Esophagus squamous epithelium (tissue), 5 donors: ENCODE measurements at places on chromosomes 2 and 18.
A peak's percentile ranks its signal among the peaks of the same experiment; 100 is the strongest.

DNA sequence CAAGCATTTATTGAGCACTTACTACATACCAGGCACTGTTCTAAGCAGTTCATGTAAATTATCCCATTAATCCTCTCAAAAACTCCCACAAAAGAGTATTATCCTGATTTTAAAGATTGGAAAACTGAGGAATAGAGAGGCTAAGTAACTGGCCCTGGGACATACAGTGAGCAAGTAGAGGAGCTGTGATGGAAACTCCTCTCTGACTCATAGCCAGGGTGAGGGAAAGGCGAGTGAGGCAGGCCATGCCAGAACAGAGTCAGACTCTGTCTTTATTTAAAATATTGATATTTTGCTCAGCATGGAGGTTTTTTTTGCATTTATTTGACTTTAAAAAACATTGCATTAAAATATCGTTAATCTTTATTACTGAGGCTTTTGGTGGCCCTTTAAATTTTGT lies 208.0 kb downstream of the LOXHD1 start:
- H3K27me3 ChIP-seq = no peaks in the 10 kb centered on the region
- no peak overlapping the region for H3K27ac ChIP-seq
- peaks cover 26% of the 10 kb centered on the region for H3K36me3 ChIP-seq

DNA sequence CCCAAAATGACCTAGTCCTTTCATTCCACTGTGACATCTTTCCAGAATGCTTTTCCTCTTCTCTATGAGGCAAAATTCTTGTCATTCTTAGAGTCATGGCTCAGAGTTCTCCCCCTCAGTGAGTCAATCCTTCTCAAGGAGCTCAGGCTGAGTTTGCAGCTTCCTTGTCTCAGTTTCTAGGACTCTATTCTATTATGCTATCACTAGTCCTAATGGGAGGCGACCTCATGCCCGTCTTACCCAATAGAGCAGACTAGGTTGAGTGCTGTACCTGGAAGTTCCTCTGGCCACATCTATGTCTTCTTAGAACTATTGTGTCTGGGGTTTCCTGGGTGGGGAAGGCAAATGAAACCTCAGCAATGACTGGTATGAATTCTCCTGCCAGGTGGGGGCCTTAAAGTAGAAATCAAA lies 51.5 kb downstream of the HAUS1 start:
- H3K4me1 ChIP-seq = peaks cover 3% of the 10 kb centered on the region
- H3K27me3 ChIP-seq = no peaks in the 10 kb centered on the region
- H3K4me3 ChIP-seq = no peak overlapping the region
- H3K36me3 ChIP-seq = no peaks in the 10 kb centered on the region
- H3K27ac ChIP-seq = peak overlapping the region; percentile 62

- H3K4me1 ChIP-seq = peaks cover 35% of the 10 kb centered on the region
- H3K27me3 ChIP-seq = peaks cover 19% of the 10 kb centered on the region
- H3K27ac ChIP-seq = peak overlapping the region; percentile 85
- peak overlapping the region; percentile 16 for H3K4me3 ChIP-seq
- DNase-seq = no peak
These were observed 9.0 kb downstream of the PMAIP1 start for GRCh38 chr18:59908799-59909198.

- DNase-seq = no peak
- H3K36me3 ChIP-seq = no peaks in the 10 kb centered on the region
- H3K4me1 ChIP-seq = peaks cover 45% of the 10 kb centered on the region
- H3K27ac ChIP-seq = peak overlapping the region; percentile 63
- no peak overlapping the region for H3K4me3 ChIP-seq
These were observed 24.6 kb downstream of the PHLPP1 start for GRCh38 chr18:62739911-62740310.

DNA sequence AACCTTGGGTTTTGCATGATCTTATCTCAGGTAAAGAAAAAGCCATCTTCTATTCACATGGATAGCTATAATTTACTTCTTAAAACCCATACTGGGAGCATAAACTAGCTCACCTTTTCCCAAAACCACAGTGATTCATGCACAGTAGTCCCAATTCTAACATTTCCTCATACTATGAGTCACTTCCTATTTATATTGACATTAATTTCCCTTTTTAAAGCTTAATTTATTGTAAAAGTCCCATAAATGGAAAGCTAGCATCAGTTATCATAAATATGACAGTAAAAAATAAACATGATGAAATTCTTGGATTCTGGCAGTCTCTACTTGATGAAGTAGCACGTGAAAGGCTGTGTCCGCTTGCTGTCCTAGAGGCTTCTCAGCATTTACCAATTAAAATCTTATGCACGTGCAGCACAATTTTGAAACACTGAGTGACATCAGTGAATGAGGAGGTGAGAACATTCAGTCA lies 180.1 kb downstream of the CDH2 start:
- no peak for DNase-seq
- no peak overlapping the region for H3K27ac ChIP-seq
- H3K4me1 ChIP-seq = no peaks in the 10 kb centered on the region
- no peaks in the 10 kb centered on the region for H3K27me3 ChIP-seq
- H3K36me3 ChIP-seq = no peaks in the 10 kb centered on the region

GRCh38 chr2:130912471-130912870 lies 75.8 kb downstream of the ARHGEF4 start:
- no peaks in the 10 kb centered on the region for H3K27me3 ChIP-seq
- peak overlapping the region; percentile 20 for H3K4me3 ChIP-seq
- no peak for DNase-seq
- no peaks in the 10 kb centered on the region for H3K36me3 ChIP-seq

DNA sequence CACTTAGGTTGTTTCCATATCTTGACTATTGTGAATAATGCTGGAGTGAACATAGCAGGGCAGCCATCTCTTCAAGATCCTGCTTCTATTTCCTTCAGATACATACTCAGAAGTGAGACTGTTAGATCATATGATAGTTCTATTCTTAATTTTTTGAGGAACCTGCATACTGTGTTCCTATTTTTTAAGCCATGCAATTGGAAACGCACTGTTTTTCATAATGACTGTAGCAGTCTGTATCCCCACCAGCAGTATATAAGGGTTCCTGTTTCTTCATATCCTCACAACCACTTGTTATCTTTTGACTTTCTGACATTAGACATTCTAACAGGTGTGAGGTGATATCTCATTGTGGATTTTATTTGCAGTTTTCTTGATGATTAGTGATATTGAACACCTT lies 15.5 kb downstream of the NEURL3 start:
- DNase-seq = no peak
- H3K27ac ChIP-seq = no peak overlapping the region
- no peaks in the 10 kb centered on the region for H3K36me3 ChIP-seq
- H3K4me1 ChIP-seq = peaks cover 18% of the 10 kb centered on the region
- no peak overlapping the region for H3K4me3 ChIP-seq

DNA sequence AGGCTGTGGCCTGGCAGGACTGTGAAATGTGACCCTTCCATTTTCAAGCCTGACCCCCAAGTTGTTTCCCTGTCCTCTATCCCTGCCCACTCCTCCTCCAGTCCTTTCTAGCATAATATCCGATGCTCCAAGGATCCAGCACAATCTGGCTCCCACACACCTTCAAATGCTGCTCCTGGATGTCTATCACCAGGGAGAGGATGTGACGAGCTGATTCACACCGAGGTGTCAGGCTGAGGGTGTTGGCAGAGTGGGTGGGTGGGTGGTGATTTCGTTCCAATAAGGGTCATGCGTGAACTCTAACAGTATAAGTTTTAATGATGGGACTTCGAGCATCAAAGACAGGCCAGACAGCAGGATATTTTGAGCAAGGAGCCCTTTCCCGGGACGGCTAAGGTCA lies 107.8 kb downstream of the CELF4 start:
- peaks cover 10% of the 10 kb centered on the region for H3K4me1 ChIP-seq
- no peak overlapping the region for H3K27ac ChIP-seq
- H3K36me3 ChIP-seq = no peaks in the 10 kb centered on the region
- no peak for DNase-seq
- H3K4me3 ChIP-seq = no peak overlapping the region

GRCh38 chr2:14557111-14557510 lies 75.4 kb upstream of the LRATD1 start:
- no peaks in the 10 kb centered on the region for H3K27me3 ChIP-seq
- H3K27ac ChIP-seq = peak overlapping the region; percentile 52
- no peaks in the 10 kb centered on the region for H3K36me3 ChIP-seq
- DNase-seq = no peak

GRCh38 chr2:240701091-240701735 lies 9.5 kb downstream of the AQP12A start:
- no peaks in the 10 kb centered on the region for H3K36me3 ChIP-seq
- H3K27me3 ChIP-seq = no peaks in the 10 kb centered on the region

GRCh38 chr2:9897331-9897737 lies 54.1 kb downstream of the TAF1B start:
- no peak for DNase-seq
- H3K4me3 ChIP-seq = no peak overlapping the region
- no peaks in the 10 kb centered on the region for H3K36me3 ChIP-seq
- H3K27ac ChIP-seq = peak overlapping the region; percentile 86

- no peaks in the 10 kb centered on the region for H3K27me3 ChIP-seq
- no peak overlapping the region for H3K4me3 ChIP-seq
- H3K4me1 ChIP-seq = peaks cover 8% of the 10 kb centered on the region
- H3K36me3 ChIP-seq = no peaks in the 10 kb centered on the region
These were observed 180.4 kb downstream of the FAM210A start for GRCh38 chr18:13545955-13546354.

- no peaks in the 10 kb centered on the region for H3K27me3 ChIP-seq
- H3K4me3 ChIP-seq = no peak overlapping the region
- no peak for DNase-seq
- H3K27ac ChIP-seq = no peak overlapping the region
- no peaks in the 10 kb centered on the region for H3K36me3 ChIP-seq
- no peaks in the 10 kb centered on the region for H3K4me1 ChIP-seq
These were observed 86.0 kb upstream of the SATB2 start for GRCh38 chr2:199543606-199544172.

DNA sequence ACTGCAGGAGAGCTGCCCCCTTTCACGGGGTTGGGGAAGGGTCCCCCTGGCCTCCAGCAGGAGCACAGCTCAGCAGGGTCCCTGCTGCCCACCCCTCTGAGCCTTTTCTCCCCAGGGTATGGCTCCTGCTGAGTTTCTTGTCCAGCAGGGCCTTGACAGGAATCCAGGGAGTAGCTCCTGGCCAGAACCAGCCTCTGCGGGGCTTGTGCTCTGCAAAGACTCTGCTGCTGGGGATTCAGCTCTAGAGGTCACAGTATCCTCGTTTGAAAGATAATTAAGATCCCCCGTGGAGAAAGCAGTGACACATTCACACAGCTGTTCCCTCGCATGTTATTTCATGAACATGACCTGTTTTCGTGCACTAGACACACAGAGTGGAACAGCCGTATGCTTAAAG lies 21.2 kb downstream of the FOSL2 start:
- peak overlapping the region; percentile 47 for H3K27ac ChIP-seq
- no peak for DNase-seq
- H3K4me3 ChIP-seq = no peak overlapping the region
- H3K27me3 ChIP-seq = no peaks in the 10 kb centered on the region
- peaks cover 52% of the 10 kb centered on the region for H3K4me1 ChIP-seq

DNA sequence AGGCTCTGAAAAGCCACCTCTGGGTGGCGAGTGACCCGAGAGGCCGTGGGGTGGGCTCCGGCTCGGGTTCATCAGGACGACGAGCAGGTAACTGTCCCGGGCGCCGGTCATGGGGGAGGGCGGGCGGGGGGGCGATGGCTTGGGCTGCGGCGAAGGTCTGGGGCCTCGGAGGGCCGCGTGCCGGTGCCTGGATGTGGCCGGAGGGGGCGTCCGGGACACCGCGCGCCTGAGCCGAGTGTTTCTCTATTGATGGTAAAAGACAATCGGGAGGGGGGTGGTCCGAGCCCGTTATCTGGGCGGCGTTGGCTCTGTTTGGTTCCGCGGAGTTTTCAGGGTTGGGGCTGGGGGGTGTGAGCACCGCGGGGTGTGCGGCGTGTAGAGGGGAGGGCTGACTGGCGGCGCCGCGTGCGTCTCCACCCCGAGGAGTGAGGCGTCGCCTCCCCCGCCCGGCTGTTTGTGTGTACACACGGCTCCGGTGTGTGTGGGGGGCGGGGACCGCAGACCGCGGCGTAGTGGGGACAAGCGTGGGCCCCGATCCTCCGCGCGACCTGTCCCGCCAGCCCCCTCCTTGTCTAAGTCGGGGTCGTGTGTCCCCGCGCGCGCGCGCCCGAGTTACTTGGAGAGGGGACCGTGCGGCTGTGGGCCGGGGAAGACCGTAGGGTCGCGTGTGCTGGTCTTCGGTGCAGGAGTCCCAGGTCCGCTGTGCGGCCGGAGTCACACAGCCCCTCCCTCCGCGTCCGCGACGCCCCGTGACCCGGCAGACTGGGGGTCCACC lies 1.6 kb downstream of the CTIF start:
- H3K27ac ChIP-seq = peak overlapping the region; percentile 94
- H3K4me3 ChIP-seq = peak overlapping the region; percentile 87
- peak; percentile 7 for DNase-seq
- no peaks in the 10 kb centered on the region for H3K27me3 ChIP-seq

DNA sequence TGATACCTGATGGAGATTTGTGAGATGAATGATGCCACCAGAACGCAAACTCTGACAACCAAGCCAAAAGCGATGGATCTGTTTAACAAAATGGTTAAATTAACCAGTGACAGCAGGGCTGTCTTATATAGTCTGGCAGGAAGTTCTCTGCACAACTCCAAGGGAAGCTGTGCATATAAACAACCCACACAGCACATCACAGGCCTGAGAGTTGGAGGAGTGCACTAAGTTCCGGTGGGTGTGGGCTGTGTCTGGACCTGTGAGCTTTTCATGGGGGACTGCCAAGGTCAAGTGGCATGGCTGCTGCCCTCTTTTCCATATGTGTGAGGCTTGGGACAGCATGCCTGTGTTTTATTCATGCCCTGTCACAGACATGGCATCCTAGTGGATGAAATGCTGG lies 414.6 kb upstream of the TRIB2 start:
- no peak overlapping the region for H3K27ac ChIP-seq
- H3K36me3 ChIP-seq = no peaks in the 10 kb centered on the region
- H3K4me1 ChIP-seq = peaks cover 7% of the 10 kb centered on the region
- H3K4me3 ChIP-seq = no peak overlapping the region
- DNase-seq = no peak

DNA sequence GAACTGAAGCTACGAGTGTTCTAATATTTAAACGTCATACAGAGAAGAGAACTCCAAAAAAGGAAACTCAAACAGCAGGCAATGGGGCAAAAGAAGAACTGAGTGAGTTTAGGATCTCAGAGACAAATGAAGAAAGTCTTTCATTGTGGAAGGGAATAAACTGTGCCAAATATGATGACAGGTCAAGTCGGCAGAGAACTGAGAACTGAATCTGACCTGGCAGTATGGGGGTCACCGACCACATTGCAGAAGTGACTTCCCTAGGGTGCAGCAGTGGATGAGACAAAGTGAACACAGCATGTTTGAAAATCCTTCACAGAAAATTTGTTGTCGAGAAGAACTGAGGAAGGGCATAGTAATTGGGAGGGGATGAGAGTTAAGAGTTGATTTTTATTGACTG lies 55.9 kb downstream of the TTC21B start:
- no peak overlapping the region for H3K27ac ChIP-seq
- no peaks in the 10 kb centered on the region for H3K4me1 ChIP-seq
- H3K36me3 ChIP-seq = no peaks in the 10 kb centered on the region
- H3K4me3 ChIP-seq = no peak overlapping the region
- no peaks in the 10 kb centered on the region for H3K27me3 ChIP-seq

- DNase-seq = no peak
- H3K4me3 ChIP-seq = no peak overlapping the region
- peaks cover 85% of the 10 kb centered on the region for H3K27me3 ChIP-seq
These were observed 137.4 kb downstream of the NFATC1 start for GRCh38 chr18:79533146-79533545.
